ENCODE measurements at places on chromosomes 16 and 17. TPM values are rescaled to one million over a fixed set of nuclear protein-coding genes. Genes with fewer than 3 reads are reported as not detected.

- DNase-seq: peak; percentile 38
Measured at GRCh38 chr16:75385507-75386152, 47.7 kb downstream of the CFDP1 start.

GRCh38 chr16:66958857-66959703, 2.0 kb upstream of the CES3 start:
- no peak for DNase-seq

- DNase-seq: no peak
Measured at GRCh38 chr17:61704935-61705449, 114.0 kb upstream of the NACA2 start.

EPN2 gene
- 7.2 TPM for total RNA-seq

GRCh38 chr17:40070709-40071312, 8.0 kb downstream of the THRA start:
- no peak for DNase-seq

- DNase-seq: no peak
Measured at GRCh38 chr16:49575346-49576172, 202.0 kb downstream of the C16orf78 start.

GRCh38 chr17:4590981-4591453, 6.7 kb downstream of the SMTNL2 start:
- no peak for DNase-seq

DNA sequence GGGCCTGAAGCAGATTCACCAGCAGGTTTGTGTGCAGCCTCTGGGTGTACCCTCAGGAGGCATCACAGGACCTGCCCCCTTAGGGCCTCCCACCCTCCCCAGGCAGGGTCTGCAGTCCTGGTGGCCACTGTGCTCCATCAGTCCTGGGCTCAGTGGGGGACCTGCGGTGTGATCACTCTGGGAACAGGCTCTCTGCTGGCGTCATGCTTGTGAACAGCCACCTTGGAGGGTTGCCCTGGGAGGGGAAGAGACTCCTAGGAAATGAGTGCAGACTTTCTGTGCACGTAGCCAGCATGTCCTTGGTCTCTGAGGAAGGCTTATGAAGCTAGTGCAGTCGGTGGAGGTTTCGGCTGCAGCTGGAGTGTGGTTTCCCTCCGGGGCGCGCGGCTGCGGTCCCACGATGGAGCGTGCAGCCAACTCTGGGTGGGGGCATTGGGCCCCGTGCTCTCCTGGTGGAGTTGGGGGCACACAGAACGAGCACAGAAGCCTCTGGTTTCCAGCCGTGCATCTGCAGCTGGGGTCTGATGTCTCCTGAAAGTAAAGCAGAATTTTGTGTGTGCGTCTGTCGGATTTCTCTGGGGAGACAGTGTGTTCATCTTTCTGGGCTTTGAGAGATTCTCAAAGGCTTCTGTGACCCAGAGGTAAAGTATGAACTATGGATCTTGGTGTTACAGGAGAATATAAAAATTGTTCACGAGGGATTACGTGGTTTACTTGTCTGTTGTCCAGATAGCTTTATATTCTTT, 68.1 kb upstream of the ZNF750 start:
- no peak for DNase-seq

ASPHD1 gene
- not detected for total RNA-seq

CSNK1D gene
- 249 TPM for total RNA-seq

- no peak for DNase-seq
Measured at GRCh38 chr16:12628536-12628935, 175.2 kb downstream of the CPPED1 start.

DNA sequence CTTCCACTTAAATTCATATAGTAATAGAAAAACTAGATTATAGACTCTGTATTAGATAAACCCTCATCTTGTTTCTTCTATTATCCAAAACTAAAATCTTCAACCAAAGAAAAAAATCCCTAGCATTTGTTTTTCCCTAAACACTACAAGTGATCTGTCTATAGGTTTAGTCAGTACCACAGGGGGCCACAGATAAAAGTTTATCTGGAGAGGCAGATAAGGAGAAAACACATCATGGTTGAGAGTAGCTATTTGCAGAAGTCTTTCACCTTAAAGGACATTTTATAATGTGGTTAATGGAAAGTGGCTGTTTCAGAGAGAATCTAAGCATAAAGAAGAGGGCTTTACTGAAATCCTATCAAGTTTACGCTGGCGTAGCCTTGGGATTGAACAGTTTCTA, 160.1 kb downstream of the CDK5R1 start:
- no peak for DNase-seq

DNA sequence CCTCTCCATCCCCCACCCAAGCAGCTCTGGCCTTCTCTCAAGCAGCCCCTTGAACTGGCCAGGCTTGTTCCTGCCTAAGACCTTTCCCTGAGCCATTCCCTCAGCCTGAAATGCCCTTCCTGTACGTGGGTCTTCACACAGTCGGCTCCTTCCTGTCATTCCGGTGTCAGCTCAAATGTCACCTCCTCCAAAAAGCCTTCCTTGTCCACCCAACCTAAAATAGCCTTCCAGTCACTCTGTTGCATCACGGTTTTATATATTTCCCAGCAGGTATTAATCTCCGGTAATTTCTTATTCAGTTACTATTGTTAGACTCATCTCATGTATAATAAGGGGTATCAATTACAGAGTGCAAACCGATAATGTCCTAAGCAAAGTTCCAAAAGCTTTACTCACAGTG, 51.8 kb downstream of the C17orf67 start:
- no peak for DNase-seq

DNA sequence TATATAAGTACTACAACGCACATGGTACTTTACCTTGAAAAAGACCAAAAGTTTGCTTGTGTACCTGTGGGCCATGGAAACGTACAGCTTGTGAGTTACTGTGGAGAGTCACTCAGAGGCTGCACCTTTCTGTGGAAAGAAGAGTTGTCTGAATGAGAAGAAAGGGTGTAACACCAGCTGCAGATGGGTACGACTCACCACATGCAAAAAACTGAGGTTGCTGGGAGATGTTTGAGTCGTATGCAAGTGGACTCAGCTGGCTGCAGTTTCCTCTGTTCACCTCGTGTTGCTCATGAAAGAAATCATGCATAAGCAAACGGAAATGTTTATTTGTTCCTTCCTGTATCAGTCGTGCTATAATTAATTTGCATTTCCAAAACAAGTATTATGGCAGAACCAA, 22.4 kb upstream of the DYNLRB2 start:
- DNase-seq: peak; percentile 25

- DNase-seq: no peak
Measured at GRCh38 chr17:27559506-27560481, 71.2 kb upstream of the LGALS9 start.

- DNase-seq: peak; percentile 28
Measured at GRCh38 chr16:74868501-74868900, 93.9 kb upstream of the FA2H start.

- no peak for DNase-seq
Measured at GRCh38 chr17:45311760-45312476, 4.9 kb downstream of the MAP3K14 start.

CES4A gene
- 21.9 TPM for total RNA-seq

DNA sequence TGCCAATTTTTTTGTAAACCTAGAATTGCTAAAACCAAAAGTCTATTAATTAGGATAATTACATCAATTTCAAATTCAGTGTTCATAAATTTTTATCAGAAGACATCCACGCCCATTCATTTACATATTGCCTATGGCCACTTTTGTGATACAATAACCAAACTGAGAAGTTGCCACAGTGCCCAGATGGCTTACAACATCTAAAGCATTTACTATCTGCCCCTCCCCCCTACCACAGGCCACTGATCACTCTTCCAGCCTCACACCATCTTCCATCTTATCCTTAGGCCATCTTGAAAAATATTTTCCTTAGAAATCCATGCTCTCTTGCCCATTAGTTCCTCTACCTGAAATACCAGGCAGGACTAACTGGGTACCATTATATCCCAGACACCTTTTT, 6.3 kb upstream of the PRKAR1A start:
- no peak for DNase-seq

- DNase-seq: no peak
Measured at GRCh38 chr16:54488729-54489128, 202.1 kb upstream of the IRX3 start.

CSH1 gene
- 11.3 TPM for total RNA-seq

- no peak for DNase-seq
Measured at GRCh38 chr17:47295037-47295873, 28.5 kb upstream of the EFCAB13 start.

DNA sequence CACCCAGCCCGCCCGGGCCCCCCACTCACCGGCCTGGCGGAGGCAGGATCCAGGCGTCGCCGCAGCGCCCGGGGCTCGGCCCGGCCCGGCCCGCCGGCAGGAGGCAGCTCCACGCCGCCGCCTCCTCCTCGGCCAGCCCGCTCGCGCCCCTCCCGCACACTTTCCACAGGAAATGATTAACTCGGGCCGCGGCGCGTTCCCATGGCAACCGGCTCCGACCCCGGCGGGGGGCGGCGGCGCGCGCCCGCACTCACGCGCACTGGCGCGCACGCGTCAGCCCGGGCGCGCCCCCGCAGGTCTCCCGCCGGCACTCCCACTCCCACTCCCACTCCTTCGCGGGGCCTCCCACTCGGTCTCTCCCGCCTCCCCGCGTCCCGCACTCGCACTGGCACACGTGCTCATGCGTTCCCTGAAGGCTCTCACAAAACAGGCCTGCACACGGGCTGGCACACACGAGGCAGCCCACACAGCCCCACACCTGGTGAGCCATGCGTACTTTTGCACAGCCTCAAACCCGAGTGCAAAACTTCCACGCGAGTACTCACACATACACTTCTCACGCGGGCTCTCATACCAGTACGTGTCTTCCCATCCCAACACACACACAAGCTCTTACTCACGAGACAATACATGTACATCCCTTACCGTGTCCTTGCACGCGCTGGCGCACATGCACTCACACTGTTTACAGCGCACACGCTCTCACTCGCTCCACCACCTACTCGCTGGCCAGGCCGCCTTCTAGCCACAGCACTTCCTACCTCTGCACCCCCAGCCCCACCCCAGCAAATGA, at the start of gene KIFC3:
Gene KIFC3, minus strand, starts transcription at position 151 of the 793 bp plus-strand sequence. CDS start 4,248 bp downstream, outside the sequence.
- DNase-seq: no peak

GRCh38 chr16:28082624-28083023, 19.1 kb upstream of the GSG1L start:
- DNase-seq: no peak

CA5A gene
- total RNA-seq: not detected

CCDC144A gene
- total RNA-seq: 16.1 TPM

GRCh38 chr17:47266782-47267181, 13.2 kb downstream of the ITGB3 start:
- no peak for DNase-seq

NLRC3 gene
- total RNA-seq: 64.1 TPM

TNFSF13 gene
- 45.6 TPM for total RNA-seq

- DNase-seq: no peak
Measured at GRCh38 chr16:54932021-54932660, 1.5 kb downstream of the IRX5 start.
